ENCODE measurements at places on chromosomes 4 and X.

DNA sequence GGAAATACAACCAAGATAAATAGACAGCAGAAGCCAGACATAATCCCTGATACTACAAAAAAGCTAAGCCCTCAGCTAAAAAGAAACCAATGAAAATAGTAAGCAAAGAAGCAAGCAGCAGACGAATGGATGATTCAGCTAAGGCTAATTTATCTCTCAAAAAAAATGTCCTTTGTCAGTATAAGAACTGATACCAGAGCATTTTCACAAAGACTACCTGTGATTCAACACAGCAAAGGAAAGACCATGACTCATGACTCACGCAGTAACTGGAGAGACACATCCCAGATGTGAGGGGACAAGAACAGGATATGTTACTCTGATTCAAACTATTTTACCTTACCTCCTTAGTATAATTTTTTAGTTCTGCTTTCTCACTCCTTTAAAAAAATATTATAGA is 22.7 kb upstream of the TMPRSS11F start:
- DNase-seq, result no peak

- no peak for DNase-seq
Observed at GRCh38 chrX:152313529-152314302, 137.4 kb downstream of the GABRA3 start.

DNA sequence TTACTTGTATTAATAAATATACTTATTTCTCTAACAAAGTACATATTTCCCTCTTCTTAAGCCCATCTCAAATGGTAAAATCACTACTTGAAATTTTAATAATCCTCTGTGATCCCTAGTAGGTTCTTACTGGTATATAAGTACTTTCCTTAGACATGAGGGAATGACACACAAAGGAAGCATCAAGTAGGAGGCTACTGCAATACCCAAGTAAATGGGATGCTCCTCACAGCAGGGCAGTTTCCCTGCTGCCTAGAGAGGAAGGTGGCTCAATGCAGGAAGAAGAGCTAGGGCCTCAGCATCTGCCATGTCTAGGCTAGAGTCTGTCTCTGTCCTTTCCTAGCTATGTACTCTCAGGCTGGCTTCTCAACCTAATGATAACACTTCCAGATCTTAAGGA is 122.1 kb upstream of the DIPK2B start:
- DNase-seq, result peak; percentile 19

DNA sequence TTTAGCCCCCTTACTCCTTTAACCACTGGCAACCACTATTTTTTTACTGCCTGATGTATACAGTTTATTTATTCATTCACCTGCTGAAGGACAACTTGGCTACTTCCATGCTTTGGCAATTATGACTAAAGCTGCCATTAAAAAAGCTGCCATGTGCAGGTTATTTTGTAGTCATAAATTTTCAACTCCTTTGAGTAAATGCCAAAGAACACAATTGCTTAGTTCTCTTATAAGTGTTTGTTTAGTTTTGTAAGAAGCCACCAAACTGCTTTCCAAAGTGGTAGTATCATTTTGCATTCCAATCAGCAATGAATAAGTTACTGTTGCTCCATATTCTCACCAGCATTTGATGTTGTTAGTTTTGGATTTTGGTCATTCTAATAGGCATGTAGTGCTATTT is 1831.8 kb downstream of the PCDH7 start:
- DNase-seq, result no peak

GRCh38 chrX:138791551-138791950 is 80.0 kb upstream of the FGF13 start:
- DNase-seq, result peak; percentile 10

DNA sequence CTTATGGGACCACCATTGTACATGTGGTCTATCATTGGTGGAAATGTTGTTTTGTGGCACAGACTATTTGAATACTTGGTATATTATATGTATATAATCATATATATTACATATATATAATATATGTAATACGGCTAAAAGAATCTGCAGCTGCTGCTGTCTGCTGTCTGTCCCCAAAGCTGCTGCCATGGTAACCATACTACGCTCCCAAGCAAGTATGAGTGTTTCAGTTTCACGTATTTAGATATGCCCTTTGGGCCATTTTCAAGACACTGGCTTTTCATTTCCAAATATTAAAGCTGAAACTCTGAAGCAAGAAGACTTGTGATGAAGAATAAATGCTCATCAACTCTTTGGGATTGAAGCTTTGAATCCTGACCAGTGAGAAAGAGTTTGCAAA is 42.0 kb upstream of the ARSJ start:
- no peak for DNase-seq

- DNase-seq, result no peak
Observed at GRCh38 chrX:152640034-152640818, 2.5 kb downstream of the GABRQ start.

DNA sequence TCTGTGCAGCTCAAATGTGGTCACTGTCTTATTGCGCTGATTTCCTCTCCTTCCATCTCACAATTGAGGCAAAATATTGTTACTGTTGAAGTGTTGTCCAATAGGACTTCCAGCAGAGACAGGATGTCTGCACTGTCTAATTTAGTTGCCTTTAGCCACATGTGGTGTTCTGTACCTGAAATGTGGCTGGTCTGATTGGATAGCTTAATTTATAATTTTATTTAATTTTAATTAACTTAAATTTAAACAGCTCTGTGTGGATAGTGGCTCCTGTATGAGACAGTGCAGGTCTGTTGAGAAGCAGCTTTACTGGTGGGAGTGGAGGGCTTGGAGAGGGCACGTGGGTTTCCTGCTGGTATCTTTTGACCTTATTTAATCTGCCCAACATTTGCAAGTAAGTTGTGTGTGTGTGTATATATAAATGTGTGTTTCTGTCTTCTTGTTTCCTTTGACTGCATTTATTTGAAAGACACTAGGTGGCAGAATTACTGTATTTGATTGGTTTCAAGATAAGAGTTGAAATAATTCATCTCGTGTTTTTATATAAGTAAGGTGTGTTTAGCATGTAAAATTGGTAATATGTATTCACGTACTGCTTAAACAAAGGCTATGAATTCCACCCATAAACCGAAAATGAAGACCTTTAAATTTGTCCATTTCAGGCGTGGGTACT is 55.3 kb upstream of the MSANTD1 start:
- DNase-seq, result no peak

DNA sequence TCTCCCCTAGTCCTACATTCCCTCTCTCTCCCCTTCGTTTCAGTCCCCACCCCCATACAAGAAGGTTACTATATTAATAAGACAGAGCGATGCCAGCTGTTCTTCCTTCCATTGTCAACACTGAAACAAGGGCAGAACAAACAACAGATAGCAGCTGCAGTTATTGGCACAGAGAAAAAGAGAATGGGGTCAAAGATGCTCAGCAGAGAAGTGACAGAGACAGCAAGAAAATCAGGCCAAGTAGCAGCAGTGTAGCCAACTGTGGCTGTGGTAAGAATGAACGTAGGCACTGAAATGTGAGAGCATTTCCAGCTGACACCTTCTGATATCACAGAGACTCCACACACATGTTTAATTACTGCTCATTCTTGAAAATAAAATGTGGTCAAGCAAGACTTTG is 641.8 kb downstream of the FSTL5 start:
- no peak for DNase-seq

- DNase-seq, result peak; percentile 96
Observed at GRCh38 chr4:145734576-145735346, 54.8 kb downstream of the C4orf51 start.

DNA sequence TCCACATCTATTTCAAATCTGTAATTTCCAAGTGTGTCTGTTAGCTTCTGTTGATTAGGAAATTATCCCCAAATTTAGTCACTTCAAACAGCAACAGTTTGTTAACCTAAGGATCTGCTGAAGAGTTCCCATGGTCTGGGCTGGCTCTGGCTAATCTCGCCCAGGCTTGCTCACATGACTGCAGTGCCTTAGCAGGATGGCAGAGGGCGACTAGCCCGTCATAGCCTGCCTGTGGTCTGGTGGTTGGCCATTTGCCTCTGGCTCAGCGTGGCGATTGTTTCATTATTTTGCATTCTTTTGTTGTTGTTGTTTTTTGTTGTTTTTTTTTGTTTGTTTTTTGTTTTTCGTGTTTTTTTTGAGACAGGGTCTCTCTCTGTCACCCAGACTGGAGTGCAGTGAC is 264.0 kb downstream of the TRIML1 start:
- no peak for DNase-seq

DNA sequence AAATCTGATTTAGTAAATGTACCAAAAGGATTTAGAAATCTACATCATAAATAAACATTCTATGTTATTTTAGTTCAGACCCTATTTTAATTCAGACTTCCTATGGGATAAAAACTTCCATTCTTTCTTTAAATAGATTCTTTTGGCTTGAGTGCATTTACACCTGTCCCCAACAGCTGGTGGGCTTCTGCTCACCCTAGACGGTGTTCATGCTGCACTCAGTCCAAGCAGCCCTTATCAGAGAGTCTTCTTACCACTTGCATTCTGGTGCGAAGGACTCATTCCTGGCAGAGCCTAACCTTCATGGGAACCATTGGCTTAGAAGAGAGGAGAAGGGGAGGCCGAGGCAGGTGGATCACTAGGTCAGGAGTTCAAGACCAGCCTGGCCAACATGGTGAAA is 57.3 kb downstream of the NPNT start:
- DNase-seq, result no peak

DNA sequence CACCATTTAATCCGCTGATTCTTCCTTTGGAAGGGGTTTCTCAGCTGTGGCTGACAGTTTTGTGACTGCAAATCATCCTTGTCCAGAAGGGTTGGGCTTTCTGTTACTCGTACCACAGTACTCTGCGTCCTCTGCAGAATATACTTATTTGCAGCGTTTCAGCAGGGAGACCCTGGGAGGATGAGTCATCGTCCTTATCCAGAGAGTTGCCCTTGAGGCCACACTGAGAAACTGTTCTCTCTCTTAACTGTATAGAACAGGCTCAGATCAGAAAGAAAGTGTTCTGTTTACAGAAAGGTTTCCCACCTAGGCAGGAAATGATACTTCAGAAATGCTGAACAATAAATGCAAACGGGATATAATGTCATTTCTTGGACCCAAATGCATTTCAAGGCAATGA is 47.8 kb upstream of the DDX53 start:
- DNase-seq, result no peak

GRCh38 chr4:148344941-148345340 is 97.3 kb downstream of the NR3C2 start:
- DNase-seq, result no peak

- DNase-seq, result no peak
Observed at GRCh38 chr4:55133951-55134350, 8.6 kb upstream of the KDR start.

- no peak for DNase-seq
Observed at GRCh38 chrX:77617206-77617605, 168.8 kb downstream of the ATRX start.

GRCh38 chr4:123954220-123954619 is 557.6 kb downstream of the SPRY1 start:
- no peak for DNase-seq

DNA sequence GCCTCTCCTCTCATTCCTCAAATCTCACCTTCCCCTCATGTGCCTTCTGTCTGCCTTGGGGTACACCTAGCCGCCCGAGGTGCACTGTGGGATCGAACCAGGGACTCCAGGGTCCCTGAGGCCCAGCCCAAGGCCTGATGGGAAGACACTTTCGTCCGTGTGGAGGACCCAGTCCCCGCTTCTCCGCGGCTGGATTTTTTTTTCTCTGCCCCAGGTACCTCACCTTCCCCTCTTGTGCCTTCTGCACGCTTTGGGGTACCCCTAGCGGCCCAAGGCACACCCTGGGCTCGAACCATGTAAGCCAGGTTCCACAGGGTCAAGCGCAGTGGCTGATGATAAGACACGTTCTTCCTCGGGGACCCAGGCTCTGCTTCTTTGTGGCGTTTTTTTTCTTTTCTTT is 530.7 kb downstream of the CWH43 start:
- DNase-seq, result no peak

DNA sequence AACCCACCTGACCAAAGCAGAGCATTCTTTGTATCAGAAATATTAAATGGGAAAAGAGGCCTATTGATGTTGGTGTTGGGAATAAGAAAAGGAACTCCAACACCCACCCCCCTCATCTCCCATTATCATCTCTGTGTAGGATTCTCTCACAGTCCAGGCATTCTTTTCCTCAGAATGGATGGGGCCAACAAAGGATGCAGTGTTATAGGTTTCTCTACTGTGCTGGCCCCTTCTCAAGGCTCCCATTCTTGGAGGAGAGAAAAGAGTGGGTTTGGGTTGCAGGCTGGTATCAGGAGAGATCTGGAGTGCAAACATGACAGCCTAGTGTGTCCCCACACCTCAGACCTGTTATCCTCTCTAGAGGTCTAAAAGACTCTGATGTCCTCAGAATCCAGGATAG is 59.6 kb downstream of the UGT8 start:
- DNase-seq, result no peak

- no peak for DNase-seq
Observed at GRCh38 chrX:148500423-148501385, at the start of gene AFF2. Gene AFF2, plus strand, starts transcription at chrX:148500617. Its CDS starts 481 bp downstream, at chrX:148501098.

- DNase-seq, result no peak
Observed at GRCh38 chrX:71128166-71128833, 9.9 kb downstream of the MED12 start.

DNA sequence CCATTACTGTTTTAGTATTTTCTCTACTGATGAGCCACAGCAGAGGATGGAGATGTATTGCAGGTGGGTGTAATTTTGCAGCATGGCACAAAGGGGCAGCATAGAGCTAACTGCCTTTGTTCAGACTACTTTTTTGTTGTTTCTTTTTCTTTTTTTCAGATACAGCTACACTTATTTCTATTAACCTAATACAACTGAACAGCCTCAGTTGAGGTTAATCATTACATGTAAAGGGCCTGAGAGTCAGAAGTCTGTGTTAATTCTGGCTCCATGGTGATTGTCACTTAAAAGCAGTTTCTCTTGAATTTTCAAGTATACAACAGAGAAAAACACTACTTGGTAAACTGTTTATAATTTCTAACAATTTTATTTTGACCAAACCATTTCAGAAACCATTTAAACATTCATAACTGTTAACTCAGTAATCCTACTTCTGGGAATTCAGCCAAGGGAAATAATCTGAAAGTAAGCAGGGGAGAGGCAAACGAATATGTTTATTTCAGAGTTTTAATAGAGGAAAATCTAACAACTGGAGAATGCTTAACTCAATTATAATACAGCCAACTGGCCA is 13.9 kb upstream of the PPEF2 start:
- DNase-seq, result no peak

DNA sequence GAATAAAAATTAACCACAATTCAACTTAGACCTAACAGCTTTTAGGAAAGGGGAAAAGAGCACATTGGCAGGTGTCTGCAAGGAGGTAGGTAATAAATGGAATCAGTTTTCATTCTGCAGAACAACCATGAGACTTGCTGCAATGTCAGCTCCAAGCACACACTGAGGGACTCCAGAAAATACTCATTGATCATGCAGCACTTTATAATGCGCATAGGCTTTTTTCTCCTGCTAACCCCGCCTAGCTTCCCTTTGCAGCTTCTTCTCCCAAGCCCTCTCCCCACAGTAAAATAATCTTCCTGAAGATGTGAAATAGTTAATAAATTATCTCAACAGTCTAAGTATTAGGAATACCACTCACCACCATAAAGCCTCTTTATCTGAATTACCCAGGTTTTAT is 36.9 kb downstream of the ANKRD17 start:
- DNase-seq, result no peak

GRCh38 chrX:69318651-69319340 is 153.5 kb upstream of the PJA1 start:
- DNase-seq, result no peak

- no peak for DNase-seq
Observed at GRCh38 chrX:123771449-123772064, 38.7 kb upstream of the THOC2 start.

GRCh38 chrX:1453951-1454785 is 1.5 kb upstream of the ASMTL start:
- peak; percentile 52 for DNase-seq

GRCh38 chr4:742742-743311 is 37.2 kb downstream of the PCGF3 start:
- DNase-seq, result no peak

- no peak for DNase-seq
Observed at GRCh38 chr4:11376146-11376545, 52.5 kb downstream of the HS3ST1 start.
